OCI-M1 (cell line): ENCODE measurements at places on chromosomes 2 and 18.

DNA sequence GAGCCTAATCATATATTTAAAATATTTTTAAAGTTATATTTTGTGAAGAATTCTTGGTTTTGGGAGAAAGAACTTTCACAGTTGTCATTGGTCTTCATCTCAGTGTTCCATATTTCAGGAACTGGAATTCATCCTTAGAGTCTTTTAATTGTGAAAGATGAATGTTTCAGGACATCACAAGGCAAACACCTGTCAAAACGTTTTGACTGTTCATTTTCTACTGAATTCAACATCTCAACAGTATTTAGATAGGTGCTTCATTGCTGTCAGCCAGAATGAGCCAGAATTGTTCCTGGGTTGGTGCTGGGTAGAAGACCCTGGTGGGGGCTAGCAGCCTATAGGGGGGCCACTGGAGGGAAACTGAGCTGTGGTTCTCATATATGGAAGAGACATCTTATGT lies 255.1 kb upstream of the CXCR4 start:
- no peak for DNase-seq

- DNase-seq = no peak
Measured at GRCh38 chr2:95379371-95379831, 23.1 kb upstream of the FAHD2A start.

DNA sequence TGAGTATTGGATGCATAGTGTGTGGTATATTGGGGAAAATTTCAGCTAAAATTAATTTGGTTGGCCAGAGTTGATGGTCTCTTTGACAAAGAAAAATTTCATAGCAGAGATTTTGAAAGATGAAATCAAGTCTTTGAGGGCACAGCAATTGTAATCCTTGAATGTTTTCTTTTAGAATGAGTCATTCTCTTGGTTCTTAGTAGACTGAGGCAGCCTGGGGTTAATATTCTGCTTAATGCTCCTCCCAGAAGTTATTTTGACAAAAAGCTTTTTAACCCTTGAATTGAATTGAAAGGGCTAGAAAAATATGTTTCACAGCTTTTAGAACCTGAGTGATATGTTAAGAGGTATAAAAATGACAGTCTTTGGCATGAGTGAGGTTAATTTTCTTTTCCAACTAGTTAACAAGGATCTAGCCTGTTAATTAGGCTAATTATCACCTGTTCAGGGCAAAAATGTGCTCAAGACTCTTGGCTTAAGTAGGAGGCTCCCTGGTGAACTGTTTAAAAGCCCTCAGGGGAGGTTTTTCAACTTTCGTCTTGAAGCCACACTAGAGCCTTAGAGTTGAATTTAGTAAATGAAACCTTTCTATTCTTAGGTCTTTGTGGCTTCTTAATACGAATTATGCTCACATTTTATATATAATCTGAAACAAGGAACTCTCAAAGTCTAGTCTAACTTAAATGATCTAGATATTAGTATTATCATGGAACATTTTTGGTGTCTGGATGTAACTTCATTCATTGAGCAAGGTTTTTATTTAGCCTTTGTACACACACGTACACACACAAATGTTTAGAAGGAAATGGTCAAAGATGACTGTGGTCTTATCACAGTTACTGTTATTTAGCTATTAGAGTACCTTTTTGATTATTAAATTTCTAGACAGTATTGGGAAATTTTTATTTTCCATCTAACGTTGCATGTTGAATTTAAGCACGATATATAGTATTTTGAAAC lies 272.5 kb downstream of the ZNF407 start:
- no peak for DNase-seq

- no peak for DNase-seq
Measured at GRCh38 chr2:71856773-71857525, 290.7 kb downstream of the CYP26B1 start.

- DNase-seq = no peak
Measured at GRCh38 chr18:12645254-12645653, 12.7 kb downstream of the SPIRE1 start.

DNA sequence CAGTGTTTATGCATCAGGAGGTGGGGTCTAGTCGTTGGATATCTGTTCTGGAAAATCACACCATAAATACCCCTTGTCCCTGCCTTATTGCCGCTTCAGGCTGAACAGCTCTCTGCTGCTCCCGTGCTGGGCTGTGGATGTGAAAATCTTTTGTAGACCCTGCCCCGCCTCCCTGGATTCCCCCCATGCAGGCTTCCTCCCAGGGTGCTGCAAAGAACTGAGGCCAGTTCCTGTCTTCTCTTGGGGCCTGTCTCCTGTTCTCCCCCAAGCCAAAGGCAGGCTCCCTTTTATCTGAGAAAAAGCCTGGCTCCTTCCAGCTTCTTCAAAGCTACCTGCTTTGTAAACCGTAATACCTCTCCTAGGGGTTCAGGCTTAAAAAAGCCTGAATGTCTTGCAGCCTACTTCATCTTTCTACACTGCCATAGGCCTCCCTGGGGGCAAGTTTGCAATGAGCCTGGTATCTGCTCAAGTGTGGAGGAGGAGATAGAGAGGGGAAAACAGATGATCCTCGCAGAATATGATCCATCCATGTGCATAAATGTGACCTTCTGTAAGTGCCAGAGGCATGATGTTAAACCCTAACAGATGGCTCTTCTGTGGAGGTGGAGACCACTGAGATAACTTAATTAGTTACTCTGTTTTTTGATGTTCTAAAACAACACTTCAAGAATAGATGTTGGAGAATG lies 55.3 kb downstream of the VWA3B start:
- no peak for DNase-seq

DNA sequence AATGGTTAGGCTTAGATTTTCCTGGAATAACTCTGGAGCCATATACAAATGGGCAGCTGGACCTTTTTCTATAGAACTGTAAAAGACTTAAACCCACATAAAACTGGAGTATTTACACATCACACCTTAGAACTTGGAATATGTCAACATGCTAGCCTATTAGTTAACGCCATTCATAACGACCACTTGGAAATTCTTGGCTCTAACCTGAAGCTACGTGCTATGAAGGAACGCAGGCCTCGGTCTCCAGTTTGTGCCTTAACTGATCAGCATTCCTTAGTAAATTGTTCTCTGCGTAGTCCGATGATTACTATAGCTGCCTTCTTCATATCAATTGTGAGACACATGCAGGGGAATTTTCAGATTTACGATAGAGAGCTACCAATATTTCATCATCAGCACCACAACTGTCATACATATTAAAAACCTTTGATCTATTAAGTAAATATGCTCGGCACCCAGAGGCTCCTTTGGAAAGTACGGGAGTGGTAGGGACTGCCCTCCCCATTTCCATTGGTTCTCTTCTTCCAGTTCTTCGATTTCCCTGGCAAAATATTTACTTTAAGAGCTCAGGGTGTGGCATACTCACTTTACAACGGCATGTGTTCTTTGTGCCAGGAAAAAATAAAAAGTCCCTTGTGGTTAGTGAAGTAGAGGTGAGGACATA lies 17.5 kb upstream of the CCL20 start:
- DNase-seq = no peak

GRCh38 chr2:47312491-47312850 lies 90.5 kb upstream of the MSH2 start:
- peak; percentile 11 for DNase-seq

- peak; percentile 84 for DNase-seq
Measured at GRCh38 chr18:55781481-55781957, 193.5 kb upstream of the TCF4 start.

DNA sequence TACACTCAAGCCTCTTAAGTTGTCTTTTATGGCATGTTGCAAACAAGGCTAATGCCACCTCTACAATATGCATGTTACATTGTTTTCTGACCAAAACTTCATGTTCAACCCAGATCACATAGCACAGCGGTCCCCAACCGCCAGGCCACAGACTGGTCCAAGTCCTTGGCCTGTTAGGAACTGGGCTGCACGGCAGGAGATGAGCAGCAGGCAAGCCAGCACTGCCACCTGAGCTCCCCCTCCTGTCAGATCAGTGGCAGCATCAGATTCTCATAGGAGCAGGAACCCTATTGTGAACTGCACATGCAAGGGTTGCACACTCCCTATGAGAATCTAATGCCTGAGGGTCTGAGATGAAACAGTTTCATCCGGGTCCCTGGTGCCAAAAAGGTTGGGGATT lies 324.8 kb upstream of the CHAC2 start:
- no peak for DNase-seq

GRCh38 chr2:99469394-99469793 lies 20.4 kb downstream of the REV1 start:
- no peak for DNase-seq

DNA sequence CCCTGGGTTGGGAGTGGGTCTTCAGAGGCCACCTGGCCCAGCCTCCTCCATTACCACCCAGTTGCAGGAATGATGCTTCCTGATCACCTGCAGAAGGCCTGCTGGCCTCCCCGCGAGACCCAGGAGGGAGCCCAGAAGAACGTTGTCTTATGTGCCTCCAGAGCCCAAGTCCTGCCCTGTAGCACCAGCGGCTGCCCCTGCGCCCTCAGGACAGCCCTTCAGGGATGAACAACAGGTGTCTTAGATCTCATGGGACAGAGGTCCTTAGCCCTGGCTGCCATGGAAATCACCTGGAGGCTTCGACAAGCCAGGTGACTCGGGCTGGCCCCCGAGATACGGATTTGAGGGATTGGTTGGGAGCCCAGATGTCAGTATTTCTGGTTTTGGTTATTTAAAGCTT lies 278.8 kb downstream of the CELF4 start:
- no peak for DNase-seq

DNA sequence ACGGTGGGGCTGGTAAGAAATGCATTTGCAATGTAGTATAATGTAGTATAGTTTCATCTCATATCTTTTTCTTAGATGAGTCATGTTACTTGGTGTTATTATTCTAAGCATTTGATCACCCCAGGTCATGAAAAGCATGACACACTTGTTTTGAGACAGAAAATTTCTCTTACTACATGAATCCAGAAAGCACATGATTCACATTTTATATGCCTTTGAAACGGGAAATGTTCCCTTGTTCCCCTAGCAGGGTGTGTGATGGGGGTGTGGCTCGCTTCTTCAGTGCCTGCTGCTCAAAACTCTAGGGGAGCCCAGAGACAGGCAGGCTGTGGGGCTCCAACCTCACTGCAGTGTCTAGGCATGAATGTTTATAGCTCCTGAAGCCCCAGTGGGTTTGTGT lies 116.0 kb upstream of the RAB27B start:
- peak; percentile 23 for DNase-seq

DNA sequence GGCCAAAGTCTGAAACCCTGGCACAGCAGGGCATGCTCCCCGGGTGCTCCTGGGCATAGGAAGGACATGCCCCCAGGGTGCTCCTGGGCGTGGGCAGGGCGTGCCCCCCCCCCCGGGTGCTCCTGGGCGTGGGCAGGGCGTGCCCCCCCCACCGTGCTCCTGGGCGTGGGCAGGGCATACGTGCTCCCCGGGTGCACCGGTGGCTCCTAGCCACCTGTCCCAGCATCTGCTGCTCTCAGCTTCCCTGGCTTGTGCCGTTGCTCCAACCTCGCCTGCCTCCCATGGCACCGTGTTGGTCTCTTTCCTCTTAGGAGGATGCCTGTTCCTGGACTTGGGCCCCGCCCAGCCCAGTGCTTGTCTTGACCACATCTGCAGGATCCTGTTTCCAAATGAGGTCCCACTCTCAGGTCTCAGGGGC lies 95.6 kb upstream of the CTDP1 start:
- no peak for DNase-seq

DNA sequence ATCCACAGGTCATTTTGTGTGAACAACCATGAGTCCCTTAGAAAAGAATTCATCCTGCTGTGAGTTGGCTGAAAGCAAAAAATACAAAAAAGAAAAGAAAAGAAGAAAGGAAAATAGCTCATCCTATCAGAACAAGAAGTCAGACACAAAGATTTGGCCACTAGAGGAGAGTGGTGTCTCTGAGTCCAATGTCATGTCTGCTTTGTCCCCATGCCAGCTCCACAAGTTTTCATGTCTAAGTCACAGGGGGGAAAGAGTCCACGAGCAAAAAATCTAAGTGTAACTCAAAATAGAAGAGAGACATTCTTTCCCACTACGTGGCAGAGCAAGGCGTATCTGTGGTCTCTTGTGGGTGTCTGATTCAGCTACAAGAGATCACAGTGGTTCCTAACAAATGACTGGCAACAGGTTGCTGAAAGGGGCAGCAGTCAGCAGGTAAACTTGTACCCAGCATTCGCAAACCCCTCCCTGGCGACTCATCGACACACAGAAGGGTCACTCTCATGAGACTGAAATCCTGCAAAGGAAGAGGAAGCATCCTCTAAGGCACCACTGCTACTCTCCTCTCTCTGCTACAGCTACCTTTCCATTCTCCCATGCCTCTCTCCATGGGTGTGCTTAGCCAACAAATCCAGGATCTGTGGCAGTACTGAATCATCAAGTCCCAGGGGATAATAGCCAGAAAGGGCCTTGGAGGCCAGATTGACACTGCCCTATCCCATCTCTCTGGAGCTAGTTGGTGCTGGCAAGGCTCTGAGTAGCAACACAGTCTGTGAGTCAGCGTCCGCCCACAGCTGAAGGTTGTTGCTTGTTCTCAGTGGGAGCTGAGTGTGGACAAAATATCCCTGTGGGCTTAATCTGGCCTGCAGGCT lies 123.0 kb upstream of the SLC39A10 start:
- peak; percentile 60 for DNase-seq

- no peak for DNase-seq
Measured at GRCh38 chr18:36737316-36737715, 91.5 kb downstream of the TPGS2 start.

DNA sequence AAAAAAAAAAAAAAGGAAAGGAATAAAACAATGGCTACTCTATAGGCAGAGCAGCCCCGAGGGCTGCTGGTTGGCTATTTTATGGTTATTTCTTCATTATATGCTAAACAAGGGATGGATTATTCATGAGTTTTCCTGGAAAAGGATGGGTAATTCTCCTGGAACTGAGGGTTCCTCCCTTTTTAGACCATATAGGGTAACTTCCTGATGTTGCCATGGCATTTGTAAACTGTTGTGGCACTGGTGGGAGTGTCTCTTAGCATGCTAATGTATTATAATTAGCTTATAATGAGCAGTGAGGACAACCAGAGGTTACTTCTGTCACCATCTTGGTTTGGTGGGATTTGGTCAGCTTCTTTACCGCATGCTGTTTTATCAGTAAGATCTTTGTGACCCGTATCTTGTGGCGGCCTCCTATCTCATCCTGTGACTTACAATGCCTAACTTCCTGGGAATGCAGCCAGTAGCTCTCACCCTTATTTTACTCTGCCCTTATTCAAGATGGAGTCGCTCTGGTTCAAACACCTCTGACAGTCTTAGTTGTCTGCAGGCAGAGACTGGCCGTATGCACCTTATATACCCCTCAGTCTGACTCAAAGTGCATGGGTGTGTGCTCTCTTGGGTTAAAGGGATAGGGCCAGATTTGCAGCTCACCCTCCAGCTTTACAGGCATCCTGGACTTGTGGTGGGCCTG lies 57.7 kb downstream of the HAUS1 start:
- peak; percentile 29 for DNase-seq

GRCh38 chr2:85240055-85240454 lies 87.7 kb downstream of the TGOLN2 start:
- no peak for DNase-seq

- no peak for DNase-seq
Measured at GRCh38 chr2:133821107-133821760, 253.0 kb upstream of the NCKAP5 start.

- no peak for DNase-seq
Measured at GRCh38 chr18:76410033-76410432, 85.0 kb downstream of the ZNF516 start.
